ENCODE measurements at places on chromosomes 2 and 18.

DNA sequence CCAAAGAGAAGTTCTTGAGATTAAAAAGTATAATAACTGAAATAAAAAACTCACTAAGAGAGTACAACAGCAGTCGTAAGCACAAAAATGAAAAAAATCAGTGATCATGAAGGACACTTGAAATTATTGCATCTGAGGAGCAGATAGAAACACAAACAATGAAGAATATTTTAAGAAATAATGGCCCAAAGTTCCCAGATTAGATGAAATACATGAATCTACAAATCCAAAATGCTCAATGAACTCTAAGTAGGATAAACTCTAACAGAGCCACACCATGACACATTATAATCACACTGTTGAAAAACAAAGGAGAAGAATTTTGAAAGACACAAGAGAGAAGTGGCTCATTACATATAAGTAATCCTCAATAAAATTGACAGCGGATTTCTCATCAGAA, 31.9 kb upstream of the EMILIN2 start:
- no peak for DNase-seq

GRCh38 chr18:58226429-58226828, 182.4 kb downstream of the NEDD4L start:
- no peak for DNase-seq

DNA sequence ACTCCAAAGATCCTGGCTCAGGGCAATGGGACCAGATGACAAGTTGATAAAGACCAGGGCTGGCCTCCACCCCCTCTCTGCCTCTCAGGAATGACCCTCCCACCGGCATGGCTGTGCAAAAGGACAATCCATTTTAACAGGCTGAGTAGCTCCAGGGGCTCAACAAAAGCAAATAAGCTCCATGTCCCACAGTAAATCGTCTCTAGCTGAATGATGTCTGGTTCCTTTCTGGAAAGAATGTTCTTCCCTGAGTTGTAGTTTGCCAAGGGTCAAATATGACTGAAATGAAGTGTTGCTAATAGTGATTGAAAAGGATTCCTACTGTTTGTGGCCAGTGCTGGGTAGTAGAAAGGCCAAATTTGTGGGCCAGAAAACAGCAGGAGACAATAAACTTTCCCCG, 434.4 kb upstream of the ETAA1 start:
- DNase-seq: no peak

DNA sequence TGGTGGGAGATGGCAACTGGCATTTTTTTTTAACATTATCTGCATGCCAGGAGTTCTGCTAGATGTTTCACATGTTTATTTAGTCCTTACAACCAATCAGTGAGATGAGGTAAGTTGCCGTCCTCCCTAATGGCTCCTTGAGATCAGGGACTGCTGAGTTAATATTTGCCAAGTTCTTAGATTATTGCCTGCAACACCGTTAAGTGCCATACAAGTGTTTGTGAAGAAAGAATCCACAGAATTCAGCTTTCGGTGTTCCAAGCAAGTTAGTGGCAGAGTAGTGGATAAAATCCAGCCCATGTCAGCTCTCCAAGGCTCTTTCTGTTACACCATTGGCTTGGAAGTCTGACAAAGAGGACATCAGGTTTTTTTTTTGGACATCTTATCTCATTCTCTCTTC, 95.9 kb downstream of the C1QL2 start:
- DNase-seq: no peak

- DNase-seq: no peak
These were observed 60.9 kb upstream of the FZD7 start for GRCh38 chr2:201972621-201973255.

DNA sequence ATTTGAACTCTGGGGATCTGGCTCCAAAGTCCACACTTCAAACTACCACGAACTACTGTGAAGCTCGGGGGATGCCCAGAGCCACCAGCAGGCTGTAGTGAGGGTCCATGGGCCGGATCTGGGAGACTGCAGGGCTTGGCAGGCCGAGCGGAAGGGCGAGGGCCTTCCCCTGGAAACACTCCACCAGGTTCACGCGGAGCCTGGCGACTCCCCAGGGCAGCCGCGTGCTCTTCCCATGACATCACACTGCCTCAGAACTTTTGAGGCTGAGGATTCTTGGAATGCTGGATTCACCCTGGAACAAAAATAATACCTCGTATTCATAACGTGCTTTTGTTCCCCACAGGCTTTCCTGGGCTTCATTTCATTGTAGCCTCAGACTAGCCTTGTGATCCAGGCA, 201.0 kb downstream of the SMAD7 start:
- DNase-seq: no peak

DNA sequence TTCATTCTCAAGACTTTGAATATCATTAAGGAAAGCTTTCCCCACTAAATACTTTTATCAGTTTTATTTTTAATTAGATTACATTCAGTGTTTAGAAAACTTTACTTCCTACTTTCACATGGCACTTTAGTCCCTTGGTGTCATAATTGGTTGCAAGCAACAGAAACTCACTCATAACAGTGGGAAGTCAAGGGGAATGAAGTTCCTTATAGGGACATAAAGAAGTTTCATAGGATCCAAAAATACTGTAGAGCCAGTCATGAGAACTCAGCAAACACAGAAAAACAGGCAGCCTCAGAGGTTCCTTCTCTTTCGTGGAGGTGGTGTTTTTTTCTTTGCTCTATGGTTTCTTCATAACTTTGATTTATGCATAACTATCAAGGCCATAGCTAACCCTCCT, 809.0 kb downstream of the BCL11A start:
- DNase-seq: no peak

DNA sequence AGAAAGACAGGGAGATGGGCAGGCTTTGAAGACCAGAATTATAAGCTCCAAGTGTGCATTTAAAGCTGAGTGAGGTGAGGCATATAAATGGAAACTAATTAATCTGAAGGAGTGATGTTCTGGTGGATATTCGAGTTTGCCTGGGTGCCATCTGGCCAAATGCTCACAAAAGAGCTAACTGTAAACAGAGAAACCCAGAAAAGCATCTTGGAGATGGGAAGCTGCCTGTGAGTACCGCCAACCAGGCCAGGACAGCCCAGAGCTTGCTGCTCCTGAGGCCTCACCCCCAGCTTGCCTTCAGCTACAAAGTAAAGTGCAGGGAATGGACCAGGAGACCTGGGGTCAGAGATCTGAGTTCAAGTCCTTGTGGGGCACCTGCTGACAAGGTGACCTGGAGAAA, 446.1 kb upstream of the MYT1L start:
- DNase-seq: no peak

DNA sequence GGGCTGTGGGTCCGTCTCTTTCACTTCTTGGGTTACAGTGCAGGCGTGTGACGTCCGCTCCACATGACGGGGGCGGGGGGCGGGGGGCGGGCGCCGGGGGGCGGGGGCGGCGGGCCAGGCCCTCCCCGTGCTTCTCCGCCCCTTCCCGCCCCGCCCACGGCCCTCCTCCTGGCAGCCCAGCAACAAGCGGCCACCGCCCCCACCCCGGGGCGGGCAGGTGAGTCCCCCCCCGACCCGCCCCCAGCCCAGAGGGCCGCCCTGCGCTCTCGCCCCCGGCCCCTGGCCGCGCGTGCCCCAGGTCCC, 3.6 kb downstream of the ZNF516 start:
- peak; percentile 83 for DNase-seq

DNA sequence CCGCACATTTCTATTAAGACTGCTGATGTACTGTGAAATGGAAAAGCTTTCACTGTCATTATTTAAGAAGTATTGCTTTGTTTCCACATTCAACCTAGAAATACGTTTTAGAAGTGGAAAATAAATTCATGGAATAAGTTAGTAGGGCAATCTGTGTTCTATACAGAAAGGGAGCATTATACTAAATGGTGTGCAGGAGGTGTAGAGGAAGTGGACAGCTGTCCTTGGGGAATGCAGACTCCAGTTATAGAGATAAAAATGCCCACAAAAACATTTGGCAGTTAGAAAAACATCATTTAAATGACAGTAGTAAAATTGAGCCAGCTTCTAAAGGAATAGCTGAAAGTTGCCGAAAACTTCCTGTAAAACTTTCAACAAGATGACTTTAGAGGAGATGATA, 46.8 kb downstream of the PIK3C3 start:
- no peak for DNase-seq

DNA sequence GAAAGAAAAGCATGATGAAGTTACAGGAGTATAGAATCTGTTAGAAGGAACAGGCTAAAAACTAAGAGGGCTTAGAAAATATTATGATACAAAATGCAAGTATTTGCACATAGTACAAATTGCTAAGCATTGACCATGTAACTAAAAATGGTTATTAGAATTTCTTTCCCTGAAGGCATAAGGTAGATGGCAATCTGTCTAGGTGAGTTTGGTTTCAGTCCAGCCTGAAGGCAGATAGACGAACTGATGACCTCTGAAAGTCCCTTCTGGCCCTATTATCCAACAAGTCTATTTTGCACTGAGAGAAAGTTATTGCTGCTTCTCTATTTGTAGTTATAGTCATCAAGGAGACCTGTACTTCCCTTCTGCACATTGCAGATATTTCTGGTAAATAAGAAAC, 663.5 kb downstream of the LRP1B start:
- DNase-seq: no peak

DNA sequence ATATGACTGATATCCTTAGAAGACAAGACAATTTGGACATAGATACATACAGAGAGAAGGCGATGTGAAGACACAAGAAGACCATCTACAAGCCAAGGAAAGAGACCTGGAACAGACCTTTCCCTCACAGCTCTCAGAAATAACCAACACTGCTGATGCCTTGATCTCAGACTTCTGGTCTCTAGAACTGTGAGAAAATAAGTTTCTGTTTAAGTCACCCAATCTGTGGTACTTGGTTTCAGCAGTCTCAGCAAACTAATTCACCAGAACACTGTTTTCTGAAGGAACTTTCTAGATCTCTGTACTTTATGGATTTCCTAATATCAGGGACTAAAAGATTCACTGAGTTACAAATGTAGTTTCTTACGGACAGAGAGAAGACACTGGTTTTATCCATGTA, 58.8 kb downstream of the NAB1 start:
- DNase-seq: peak; percentile 58

DNA sequence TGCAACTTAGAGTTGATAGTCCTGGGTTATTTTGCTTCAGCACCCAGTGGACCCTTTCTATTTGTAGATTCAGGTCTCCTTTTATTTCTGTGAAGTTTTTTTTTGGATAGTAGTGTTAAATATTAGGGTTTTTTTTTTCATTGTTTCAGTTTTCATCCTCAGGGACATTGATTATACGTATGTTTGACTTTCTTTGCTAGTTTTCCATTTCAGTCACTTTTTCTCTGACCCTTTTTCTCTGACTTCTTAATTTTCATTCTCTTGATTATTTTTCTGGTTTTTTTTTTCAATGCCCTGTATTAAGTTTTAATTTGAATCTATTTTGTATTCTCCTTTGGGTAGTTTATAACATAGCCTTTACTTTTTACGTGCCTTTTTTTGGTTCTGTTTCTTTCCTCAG, 79.4 kb downstream of the AGPS start:
- no peak for DNase-seq

DNA sequence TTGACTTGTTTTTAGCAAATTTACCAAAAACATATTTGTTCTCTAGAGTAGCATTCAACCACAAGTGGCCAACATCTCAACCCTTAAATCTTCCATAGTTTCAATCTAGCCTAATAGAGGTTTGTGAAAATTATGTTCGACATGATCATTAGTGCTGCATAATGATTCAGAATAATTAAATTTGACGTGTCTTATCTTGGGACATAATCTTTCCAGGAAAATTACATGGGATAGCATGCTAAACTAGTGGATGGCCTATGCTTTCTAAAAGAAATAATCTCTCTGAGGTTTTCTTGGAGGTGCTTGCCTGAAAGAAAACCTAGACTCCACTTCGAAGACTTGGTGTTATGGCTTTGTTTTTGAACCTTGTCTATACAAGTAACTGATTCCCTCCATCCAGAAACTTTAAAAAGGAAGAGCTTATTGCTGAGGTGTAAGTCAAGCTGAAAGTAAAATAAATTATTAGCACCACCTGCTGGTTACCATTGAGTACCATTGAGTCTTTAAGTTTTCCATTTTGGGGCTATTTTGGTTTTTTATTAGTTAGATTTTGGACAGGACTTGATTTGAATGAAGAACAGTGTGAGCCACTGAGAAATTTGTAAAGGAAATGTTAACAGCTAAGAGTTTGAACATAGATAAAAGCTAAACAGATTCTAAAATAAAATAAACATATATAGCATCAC, 32.7 kb downstream of the COX7A2L start:
- peak; percentile 34 for DNase-seq

- no peak for DNase-seq
These were observed 169.6 kb downstream of the KCNS3 start for GRCh38 chr2:18047896-18048657.

GRCh38 chr18:48992791-48993555, 42.2 kb upstream of the SMAD7 start:
- peak; percentile 41 for DNase-seq

GRCh38 chr18:67661555-67661954, 145.0 kb upstream of the DSEL start:
- no peak for DNase-seq

DNA sequence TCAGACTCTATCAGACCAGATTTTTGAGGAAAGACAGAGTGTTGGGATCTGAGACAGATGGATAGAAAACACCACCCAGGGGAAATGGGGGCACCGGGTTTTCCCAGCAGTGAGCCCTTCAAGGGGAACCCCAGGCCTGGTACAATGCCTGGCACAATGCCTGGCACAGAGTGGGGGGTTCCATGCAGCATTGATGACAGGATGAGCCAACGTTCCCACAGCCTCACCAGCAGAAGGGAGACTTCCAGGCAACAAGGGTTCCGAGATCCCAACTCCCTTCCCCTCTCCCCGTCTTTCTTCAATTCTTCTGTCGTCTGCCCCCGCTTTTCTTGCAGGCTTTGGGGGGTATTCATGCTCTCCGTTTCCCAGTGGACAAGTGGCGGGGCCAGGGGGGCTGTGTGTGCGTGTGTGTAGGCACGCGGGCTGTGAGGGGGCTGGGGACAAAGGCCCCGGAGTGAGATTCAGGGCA, 132.1 kb upstream of the HAAO start:
- DNase-seq: no peak

GRCh38 chr2:200599206-200599605, 13.4 kb downstream of the AOX1 start:
- DNase-seq: no peak

DNA sequence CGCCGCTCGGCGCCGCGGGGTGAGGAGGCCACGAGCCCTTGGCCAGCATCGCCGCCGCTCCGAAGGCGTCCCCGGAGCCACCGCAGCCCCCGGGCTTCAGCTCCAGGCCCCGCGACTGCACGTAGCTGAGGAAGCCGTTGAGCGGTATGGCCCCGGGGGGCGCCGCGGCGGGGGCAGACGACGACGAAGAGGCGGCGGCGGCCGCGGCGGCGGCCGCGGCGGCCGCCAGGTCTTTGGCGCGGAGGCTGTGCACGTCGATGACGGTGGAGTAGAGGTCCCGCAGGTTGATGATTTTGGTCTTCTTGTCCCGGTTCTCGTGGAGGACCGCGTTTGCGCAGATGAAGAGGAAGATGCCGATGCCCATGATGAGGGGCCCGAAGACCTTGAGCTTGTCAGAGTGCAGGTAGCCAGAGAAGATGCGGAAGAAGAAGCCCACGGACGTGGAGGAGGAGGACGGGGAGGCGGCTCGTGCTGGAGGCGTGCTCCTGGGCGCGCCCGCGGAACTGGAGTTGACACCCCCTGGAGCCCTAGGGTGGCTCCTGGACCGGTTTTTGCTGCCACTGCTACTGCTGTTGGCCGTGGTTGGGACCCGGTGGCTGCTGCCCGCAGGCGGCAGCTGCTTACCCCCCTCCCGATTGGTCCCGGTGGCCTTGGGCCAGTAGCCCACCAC, 4.0 kb downstream of the TMEM200C start:
- no peak for DNase-seq

Data from GM12865 (cell line).